Inflammatory macrophage treated with lipopolysaccharide for 4 hours (primary cell): ENCODE measurements at places on chromosomes 1 and 21.

- no peak for DNase-seq
Measured at GRCh38 chr1:12424793-12425192, 193.2 kb downstream of the DHRS3 start.

GRCh38 chr21:28311411-28312190 is 681.1 kb downstream of the LTN1 start:
- no peak for DNase-seq

GRCh38 chr1:27341525-27342252 is at the start of gene SYTL1:
TSS of gene SYTL1 (plus strand) at chr1:27342022. CDS start at chr1:27345335, 3,313 bp downstream.
- DNase-seq: peak; percentile 65

DNA sequence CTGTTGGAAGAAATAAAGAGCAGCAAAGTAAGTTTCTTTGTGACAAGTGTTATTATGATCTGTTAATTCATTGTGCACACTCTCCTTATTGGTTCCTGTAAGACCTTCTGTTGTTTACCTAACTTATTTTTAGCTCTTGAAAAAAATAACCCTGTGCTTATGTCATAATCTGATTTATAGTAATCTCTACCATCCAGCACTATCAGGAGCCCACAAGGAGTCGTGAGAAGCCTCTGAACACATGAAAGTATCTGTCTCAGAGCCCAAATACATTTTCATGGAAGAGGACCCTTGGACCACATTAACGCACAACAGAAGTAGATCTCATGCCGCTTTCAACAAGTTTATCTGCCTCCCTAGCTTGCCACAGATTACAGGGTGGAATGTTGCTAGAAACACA is 45.8 kb downstream of the CENPF start:
- no peak for DNase-seq

DNA sequence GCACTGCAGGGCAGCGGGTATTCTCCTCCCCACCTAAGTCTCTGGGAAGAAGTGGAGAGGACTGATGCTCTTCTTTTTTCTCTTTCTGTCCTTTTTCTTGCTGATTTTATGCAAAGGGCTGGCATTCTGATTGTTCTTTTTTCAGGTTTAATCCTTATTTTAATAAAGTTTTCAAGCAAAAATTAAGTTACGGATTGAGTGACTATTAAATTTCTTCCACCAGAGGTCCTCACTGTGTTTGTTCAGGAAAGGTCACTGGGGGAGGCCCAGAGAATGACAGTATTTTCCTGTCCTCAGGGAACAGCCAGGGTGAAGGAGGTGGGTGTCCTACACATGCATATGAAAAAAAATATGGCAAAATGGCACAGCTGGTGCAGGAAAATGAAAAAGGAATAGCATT is 4.4 kb upstream of the ELF3 start:
- no peak for DNase-seq

DNA sequence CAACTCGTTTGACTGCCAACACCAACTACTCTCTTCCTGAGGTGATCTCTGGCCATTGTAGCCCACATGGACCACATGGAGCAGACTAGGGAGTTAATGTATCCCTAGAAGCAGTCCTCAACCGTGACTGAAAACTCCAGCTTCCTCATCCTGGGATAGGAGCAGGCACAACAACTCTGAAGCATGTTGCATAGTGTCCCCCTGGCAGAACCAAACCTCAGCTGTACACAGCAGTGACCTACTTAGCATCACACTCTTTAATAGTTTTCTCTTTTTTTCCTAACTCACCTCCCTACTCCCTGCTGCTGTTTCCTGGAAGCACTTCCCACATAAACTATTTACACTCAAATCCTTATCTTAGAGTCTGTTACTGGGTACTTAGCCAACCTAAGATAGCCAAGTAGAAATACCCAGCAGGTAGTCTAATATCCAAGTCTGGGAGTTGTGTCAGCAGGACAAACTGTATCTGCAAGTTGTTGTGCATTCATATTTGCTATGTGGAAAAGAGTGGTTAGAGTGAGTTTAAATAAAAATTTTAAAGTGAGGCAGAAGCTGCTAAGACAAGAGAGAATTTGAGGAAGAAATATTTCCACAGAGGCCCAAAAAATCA is 228.8 kb downstream of the LTN1 start:
- DNase-seq: no peak

DNA sequence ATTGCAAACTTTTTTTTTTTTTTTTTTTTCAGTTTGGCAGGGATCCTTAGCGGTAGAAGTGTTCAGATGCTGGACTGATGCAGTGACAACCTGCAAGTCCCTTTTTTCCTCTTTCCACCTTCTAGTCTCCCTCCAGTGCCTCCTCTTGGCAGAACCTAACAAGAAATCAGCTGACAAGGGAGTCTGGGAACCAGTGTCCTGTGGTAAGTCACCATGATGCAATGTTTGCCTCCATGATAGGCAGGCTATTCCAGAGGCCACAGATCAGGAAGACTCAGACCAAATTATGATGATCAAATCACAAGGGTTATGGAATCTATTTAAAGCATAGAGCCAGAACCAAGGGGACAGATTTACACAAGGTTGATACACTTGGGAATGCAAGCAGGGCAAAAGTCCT is 3.0 kb upstream of the CD34 start:
- no peak for DNase-seq

DNA sequence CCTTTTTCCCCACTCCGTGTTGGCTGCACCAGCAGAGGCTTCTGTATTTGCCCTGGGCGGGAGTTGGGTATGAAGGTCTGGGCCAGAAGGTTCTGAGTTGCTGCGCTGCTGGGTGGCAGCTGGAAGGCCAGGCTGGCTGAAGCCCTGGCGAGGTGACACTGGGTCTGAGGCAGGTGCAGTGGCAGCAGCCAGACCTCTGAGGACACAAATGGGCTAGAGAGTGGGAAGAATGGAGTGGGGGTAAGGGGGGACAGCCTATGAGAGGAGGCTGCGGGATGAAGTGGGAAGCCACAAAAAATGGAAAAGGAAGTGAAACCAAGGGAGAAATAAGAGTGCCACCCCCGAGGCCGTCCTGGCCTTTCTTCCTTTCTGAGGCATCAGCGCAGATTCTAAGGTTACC is 53.2 kb downstream of the STX6 start:
- peak; percentile 38 for DNase-seq

DNA sequence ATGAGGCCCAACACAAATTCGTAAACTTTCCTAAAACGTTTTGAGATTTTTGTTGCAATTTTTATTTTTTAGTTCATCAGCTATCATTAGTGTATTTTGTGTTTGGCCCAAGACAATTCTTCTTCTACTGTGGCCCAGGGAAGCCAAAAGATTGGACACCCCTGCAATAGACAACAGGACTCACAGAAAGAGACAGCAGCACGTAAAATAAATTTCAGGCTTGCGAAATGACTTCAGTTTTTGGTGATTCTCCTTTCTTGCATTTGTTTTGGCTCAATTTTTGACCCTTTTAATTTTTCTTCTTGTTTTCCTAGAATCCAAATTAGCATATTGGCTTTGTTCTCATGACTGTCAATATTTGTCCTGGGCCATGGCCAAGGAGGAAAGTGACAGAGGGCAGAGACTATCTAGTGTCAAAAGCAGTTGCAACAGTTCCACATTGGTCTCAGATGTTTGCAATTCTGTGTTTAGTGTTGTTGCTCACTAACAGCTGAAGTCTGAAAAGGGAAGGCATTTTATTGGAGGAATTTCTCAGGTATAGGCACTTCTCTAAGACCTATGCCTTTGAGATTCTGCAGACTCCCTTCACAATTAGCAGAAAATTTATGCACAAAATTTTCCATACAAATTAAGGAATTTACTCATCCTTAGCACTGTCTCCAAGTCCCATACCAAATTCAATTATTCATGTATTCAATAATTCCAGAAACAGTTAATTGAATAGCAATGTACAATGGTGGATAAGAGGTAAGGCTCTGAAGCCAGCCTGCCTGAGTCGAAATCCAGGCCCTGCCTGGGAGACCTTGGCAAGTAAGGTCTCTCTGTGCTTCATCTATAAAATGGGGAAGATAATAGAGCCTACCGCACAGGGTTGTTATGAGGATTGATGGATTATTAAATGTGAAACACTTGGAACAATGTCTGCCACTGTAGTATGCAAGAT is 160.9 kb upstream of the IVNS1ABP start:
- DNase-seq: peak; percentile 57

GRCh38 chr1:105373681-105374080 is 1624.0 kb downstream of the AMY1C start:
- no peak for DNase-seq

- no peak for DNase-seq
Measured at GRCh38 chr1:231295938-231296337, 41.7 kb downstream of the EXOC8 start.

DNA sequence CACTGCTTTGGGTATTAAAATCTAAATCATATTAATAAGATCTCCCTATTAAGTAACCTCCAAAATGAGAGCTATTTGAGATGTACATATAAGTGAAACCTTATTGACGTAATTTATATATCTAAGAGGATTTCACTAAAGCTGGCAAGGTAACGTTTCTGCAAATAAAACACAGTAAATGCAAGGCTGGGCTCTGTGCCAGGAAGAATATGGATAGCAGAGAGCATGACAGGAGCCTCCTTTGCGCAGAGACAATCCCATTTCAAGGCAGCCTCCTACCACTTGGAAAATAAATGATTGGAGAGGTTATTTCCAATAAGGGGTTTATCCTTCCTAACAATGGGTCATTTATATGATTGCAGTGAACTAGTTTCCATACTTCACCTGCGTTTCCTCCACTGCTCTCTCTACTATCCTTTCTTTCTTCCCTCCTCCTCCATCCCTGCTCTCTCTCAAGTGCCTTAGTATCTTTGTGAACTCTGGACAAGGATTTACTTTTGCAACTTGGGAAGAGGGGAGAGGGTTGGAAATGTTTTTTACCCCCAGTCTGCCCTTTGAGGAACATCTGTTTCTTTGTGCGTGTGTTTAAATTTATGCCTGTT is 3.0 kb upstream of the NFIA start:
- no peak for DNase-seq

DNA sequence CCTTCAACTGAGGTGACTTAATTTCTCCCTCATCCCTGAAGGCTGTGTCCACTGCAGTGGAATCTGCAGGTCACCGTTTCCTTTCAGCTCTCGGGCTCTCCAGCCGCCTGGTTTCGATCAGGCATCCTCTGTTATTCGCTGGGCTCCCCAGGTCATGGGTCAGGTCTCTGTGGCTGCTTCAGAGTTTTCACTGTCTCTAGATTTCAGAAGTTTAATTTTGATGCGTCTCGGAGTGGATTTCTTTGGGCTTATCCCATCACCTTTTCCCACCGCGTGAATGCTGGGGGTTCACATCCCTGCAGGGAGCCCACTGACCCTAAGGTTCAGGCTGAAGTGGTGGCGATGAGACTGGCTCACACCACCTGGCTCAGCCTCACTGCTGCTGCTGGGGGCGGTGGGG is 3.3 kb downstream of the ACTRT2 start:
- DNase-seq: no peak

- no peak for DNase-seq
Measured at GRCh38 chr1:24418898-24419628, 3.5 kb downstream of the NIPAL3 start.

DNA sequence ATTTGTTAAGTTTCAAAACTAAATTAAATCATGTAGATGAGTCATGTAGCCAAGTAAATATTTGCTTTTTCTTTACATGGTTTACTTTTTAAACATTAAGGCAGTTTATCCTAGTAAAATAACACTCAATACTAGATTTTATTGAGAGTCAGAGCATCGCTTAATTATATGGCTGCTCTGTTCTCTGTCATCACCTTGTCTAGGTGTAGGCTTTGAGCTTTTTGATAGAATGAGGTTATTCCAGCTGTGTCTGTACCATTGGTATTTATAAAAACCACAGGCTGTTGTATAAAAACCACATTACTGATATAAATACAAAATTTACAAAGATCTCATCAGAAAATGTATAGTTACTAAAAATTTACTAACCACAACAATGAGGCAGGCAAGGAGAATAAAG is 42.5 kb upstream of the GPR52 start:
- no peak for DNase-seq

DNA sequence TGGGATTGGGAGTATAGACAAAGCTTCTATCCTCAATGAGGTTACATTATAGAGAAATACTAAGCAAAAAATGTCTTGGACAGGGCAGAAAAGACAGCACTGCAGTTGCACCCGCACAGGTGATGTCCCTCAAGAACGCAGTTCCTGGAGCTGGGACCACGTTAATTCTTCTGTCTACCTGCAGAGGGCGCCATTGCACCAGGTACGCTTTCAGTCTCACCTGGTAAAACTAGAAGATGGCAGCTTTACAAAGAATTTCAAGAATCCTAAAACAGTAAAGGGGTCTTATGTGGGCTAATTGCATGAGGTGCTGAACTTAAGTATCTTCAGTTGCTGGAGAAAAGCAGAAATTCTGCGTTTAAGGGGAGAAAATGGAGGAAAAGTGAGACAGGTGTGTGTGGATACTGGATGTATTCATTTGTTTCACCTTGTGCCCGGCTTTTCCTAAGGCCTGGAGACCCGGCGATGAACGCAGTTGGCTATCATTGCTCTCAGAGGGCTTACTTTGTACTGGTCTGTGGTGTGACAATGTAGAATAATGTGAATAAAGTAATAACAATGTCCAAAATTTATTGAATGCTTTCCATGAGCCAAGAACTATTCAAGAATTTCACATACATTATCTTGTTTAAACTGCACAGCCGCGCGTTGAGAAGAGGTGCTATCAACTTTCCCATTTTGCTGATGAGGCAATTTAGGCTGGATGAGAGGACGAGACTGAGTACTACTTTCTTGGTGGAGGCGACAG is 276.3 kb upstream of the GREM2 start:
- no peak for DNase-seq

DNA sequence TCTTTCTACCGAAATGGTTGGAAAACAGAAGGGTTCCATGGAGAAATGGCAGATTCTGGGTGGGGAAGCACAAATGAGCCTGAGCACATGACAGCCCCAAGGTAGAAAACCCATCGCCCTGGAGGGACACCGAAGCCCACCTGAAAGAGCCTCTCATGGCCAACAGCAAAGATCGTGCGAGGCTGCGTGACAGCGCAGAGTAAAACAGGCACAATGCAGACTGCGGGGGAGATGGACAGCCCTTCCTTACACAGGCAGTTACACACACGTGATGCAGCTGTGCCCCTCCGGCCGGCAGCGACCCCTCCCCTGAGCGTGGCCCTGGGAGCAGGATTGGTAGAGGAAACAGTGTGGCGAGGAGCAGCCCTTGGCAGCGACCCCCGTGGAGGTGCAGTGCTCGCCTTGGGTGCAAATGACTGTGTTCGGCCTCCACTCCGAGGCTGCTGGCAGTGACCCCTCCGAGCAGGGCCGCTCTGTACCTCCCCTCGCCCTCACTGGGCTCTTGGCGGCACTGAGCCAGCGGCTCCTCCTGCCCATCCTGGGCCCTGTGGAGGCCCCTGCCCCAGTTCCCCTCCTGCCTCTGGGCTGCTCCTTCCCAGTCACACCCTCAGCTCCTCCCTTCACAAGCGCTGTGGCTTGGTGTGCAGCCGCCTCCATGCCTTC is 120.9 kb upstream of the COL6A1 start:
- no peak for DNase-seq

GRCh38 chr1:47334765-47335435 is 1.3 kb downstream of the CMPK1 start:
- DNase-seq: no peak

GRCh38 chr1:231971397-231972110 is 345.0 kb downstream of the DISC1 start:
- DNase-seq: peak; percentile 91

DNA sequence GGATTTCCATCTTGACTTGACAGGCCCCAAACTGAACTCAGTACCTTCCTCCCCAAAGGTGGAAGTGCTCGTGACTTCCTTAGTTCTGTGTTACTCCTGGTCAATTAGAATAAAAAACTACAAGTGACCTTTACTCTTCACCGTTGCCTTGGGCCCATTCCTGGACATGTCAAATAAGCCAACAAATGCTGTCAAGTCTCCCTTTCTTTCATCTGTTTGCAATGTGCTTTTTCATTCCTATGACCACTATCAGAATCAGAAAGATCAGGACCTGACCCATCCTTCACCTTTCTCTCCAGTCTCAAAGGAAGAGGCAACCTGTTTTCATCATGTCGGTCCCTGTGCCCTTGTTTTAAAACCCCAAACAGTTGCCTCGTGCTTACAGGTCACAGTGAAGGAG is 4.9 kb upstream of the KCNJ10 start:
- DNase-seq: no peak
